ENCODE measurements at places on chromosomes 1 and 21. TPM values are rescaled to one million over a fixed set of nuclear protein-coding genes. Genes with fewer than 3 reads are reported as not detected.

GRCh38 chr1:223081181-223081994, 61.7 kb downstream of the TLR5 start:
- DNase-seq = peak; percentile 98
- H3K4me1 ChIP-seq = peaks cover 5% of the 10 kb centered on the region
- peak overlapping the region; percentile 84 for H3K27ac ChIP-seq

The GNG4 gene
- 11.6 TPM for total RNA-seq

- no peak overlapping the region for H3K4me3 ChIP-seq
- H3K27me3 ChIP-seq = peaks cover 48% of the 10 kb centered on the region
- H3K27ac ChIP-seq = no peak overlapping the region
- DNase-seq = no peak
- no peaks in the 10 kb centered on the region for H3K36me3 ChIP-seq
- H3K4me1 ChIP-seq = no peaks in the 10 kb centered on the region
Measured at GRCh38 chr1:31605908-31606427, 11.5 kb upstream of the HCRTR1 start.

DNA sequence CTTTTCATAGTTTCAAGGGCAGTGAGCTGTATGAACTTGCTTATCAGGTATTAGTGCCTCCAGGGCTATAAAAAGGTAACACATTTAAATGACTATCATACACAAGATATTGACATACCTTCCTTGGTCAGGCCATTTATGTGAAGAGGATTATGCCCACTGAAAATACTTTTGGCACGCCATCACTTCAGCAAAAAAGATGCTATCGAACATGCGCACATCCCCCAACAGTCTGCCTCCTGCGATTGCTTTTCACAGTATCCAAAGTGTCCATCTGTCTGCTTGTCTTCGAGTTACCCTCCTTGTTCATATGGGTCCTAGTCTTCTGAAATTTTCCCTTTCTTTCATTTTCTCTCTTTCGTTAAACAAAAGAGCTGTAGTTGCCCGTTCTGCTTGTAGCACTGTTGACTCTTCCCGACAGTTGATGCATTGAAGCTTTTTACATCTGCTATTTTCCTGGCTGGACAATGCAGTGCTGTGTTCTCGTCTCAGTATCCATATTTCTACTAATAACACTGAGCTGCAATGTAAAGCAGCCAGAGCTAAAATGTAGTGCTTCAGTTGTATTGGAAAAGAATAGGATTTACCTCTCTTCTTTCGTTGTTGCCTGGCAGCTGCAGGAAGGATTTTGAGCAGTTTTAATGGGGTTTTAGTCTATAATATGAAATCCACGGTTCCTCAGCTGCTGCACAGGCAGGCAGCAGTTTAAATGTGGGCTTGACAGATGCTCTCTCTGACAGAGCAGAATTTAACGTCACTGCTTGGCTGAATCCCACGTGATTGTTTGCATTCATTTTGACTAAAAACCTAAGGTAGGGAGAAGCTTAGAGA, at the start of gene B3GALT2:
TSS of gene B3GALT2 (minus strand) at position 713 of the 831 bp plus-strand sequence. CDS start 5,051 bp downstream, outside the sequence.
- H3K27ac ChIP-seq = peak within 1 kb of the TSS; percentile 30
- DNase-seq = no peak
- peak within 1 kb of the TSS; percentile 58 for H3K4me3 ChIP-seq

The ADAMTS4 gene
- total RNA-seq = not detected

- DNase-seq = no peak
- no peaks in the 10 kb centered on the region for H3K27me3 ChIP-seq
- H3K36me3 ChIP-seq = no peaks in the 10 kb centered on the region
- H3K27ac ChIP-seq = no peak overlapping the region
- H3K4me3 ChIP-seq = no peak overlapping the region
Measured at GRCh38 chr1:96340686-96341085, 380.9 kb upstream of the PTBP2 start.

- H3K4me1 ChIP-seq = no peaks in the 10 kb centered on the region
- no peak within 1 kb of the TSS for H3K27ac ChIP-seq
- H3K27me3 ChIP-seq = peaks cover 48% of the 10 kb centered on the region
- no peak for DNase-seq
- no peaks in the 10 kb centered on the region for H3K36me3 ChIP-seq
- no peak within 1 kb of the TSS for H3K4me3 ChIP-seq
Measured at GRCh38 chr1:47067097-47067594, at the start of gene CYP4Z1. CYP4Z1 (plus strand) TSS chr1:47067231; CDS start chr1:47067491, 260 bp downstream.

The NHLH1 gene
- 1.6 TPM for total RNA-seq

GRCh38 chr1:113534875-113535274, 144.6 kb downstream of the MAGI3 start:
- no peaks in the 10 kb centered on the region for H3K36me3 ChIP-seq
- DNase-seq = no peak
- H3K4me3 ChIP-seq = no peak overlapping the region
- H3K27ac ChIP-seq = no peak overlapping the region

The RXFP4 gene
- not detected for total RNA-seq

The KLF17 gene
- total RNA-seq = not detected

The CFAP107 gene
- not detected for total RNA-seq

DNA sequence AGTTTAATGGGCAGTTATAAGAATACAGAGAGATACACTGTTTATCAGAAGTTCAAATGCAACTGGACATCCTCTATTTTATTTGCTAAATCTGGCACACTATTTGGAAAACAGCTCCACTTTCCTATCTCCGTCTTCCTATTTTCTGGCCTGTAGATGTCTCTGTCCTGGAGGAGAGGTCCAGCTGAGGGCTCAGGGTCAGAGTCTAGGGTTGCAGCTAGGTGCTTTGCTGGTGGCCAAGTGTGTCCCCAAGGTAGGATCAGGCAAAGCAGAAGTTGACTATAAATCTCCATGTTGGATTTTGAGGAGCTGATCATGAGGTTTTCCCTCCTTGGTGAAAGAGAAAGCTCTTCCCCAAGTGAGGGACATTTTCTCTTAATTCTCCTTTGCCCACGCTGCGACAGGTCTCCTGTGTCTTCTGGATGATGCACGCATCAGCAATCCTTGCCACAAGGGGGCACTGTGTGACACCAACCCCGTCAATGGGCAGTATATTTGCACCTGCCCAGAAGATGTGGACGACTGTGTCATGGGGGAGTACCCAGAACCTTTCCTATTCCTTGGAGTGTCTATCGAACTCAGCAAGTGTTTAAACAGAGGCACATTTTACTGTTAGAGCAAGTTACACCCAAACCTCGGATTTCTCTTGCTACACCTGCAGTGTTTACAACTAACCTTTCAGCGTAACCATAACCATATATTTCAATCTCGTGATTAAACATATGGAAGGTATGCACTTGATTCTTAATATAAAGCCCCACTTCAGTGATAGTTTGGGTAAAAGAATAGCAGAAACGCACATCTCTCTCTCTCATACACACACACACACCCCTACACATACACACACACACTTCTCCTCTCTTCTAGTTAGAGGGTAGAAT, 10.2 kb downstream of the ADAM30 start:
- H3K27ac ChIP-seq = no peak overlapping the region
- H3K27me3 ChIP-seq = no peaks in the 10 kb centered on the region
- H3K36me3 ChIP-seq = no peaks in the 10 kb centered on the region
- H3K4me1 ChIP-seq = no peaks in the 10 kb centered on the region

The ATP1A1 gene
- total RNA-seq = 457 TPM

- H3K4me1 ChIP-seq = no peaks in the 10 kb centered on the region
- no peaks in the 10 kb centered on the region for H3K27me3 ChIP-seq
- no peak overlapping the region for H3K4me3 ChIP-seq
- no peak for DNase-seq
- H3K36me3 ChIP-seq = no peaks in the 10 kb centered on the region
- H3K27ac ChIP-seq = no peak overlapping the region
Measured at GRCh38 chr1:178664278-178664677, 60.8 kb upstream of the RALGPS2 start.

DNA sequence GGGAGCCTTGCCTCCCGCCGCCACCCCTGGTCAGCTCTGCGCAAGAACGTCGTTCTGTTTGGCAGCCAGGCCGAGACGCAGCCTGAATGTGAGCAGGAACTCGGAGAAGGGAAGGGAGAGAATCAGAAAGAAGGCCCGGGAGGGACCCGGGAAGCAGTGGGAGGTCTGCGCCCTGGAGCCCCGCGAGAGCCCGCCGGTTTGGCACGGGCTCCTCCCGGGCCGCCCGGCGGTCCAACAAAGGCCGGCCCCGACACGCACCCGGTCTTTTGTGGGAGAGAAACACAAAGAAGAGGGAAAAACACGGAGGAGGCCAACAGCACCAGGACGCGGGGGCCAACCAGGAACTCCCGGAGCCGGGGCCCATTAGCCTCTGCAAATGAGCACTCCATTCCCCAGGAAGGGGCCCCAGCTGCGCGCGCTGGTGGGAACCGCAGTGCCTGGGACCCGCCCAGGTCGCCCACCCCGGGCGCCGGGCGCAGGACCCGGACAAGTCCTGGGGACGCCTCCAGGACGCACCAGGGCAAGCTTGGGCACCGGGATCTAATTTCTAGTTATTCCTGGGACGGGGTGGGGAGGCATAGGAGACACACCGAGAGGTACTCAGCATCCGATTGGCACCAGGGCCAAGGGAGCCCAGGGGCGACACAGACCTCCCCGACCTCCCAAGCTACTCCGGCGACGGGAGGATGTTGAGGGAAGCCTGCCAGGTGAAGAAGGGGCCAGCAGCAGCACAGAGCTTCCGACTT, 2.7 kb upstream of the OLIG2 start:
- H3K27ac ChIP-seq = no peak overlapping the region
- no peaks in the 10 kb centered on the region for H3K36me3 ChIP-seq
- H3K4me3 ChIP-seq = peak overlapping the region; percentile 45
- H3K4me1 ChIP-seq = no peaks in the 10 kb centered on the region
- H3K27me3 ChIP-seq = peaks cover 84% of the 10 kb centered on the region

The LCE1E gene
- total RNA-seq = not detected

The HMCN1 gene
- 0.02 TPM for total RNA-seq

DNA sequence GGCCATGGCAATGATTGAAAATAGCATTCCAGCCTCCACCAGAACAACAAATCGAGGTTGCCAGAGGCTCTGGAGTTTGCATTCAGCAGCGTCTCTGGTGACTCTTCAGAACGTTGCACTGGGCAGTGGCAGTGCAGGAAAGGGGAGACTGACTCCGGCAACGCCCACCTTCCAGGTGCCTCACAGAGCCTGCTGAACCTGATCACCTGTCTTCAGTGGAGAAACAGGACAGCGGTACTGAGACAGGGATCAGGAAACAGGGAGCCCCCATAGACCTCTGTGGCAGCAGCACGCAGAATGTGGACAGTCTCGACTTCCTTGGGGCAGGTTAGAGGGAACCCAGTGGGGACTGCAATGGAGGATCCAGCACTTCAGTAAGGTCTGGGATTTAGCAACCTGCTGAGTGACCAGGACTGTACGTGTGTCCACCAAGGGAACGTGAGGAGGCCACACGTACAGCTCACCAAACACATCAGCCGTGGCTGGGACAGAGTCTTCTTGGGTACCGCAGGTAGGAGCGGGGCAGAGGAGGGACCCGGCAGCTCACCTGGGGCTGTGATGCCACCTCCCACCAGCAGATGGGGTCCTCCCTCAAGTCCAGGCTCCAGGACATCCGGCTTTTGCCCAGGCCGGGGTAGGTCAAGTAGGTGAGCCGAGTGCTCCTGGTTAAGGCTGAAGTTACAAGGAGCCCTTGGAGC, 128.6 kb downstream of the PRDM2 start:
- H3K4me1 ChIP-seq = no peaks in the 10 kb centered on the region
- H3K4me3 ChIP-seq = no peak overlapping the region
- H3K27ac ChIP-seq = no peak overlapping the region
- peaks cover 4% of the 10 kb centered on the region for H3K36me3 ChIP-seq
- H3K27me3 ChIP-seq = no peaks in the 10 kb centered on the region
- peak; percentile 24 for DNase-seq

DNA sequence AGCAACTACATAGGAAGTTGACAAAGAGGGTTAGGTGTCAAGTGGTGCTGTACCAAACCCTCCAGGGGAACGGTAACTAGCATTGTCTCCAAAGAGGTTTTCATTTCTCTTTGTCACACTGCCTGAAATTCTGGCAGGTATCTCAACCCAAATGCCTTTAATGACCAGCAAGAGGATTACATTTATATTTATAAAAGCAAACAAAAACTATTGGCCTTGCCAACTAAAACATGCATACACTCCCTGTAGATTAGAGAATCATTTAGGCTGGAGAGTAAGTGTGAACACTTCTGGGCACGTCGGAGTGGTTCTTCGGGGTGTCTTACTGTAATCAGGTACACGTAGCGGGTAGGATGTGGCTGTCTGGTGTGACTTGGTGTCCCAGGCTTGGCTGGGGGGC, 84.9 kb downstream of the VPS26C start:
- DNase-seq = no peak
- no peak overlapping the region for H3K27ac ChIP-seq
- H3K4me3 ChIP-seq = no peak overlapping the region
- H3K36me3 ChIP-seq = peaks cover 12% of the 10 kb centered on the region
- H3K4me1 ChIP-seq = no peaks in the 10 kb centered on the region
- H3K27me3 ChIP-seq = no peaks in the 10 kb centered on the region

DNA sequence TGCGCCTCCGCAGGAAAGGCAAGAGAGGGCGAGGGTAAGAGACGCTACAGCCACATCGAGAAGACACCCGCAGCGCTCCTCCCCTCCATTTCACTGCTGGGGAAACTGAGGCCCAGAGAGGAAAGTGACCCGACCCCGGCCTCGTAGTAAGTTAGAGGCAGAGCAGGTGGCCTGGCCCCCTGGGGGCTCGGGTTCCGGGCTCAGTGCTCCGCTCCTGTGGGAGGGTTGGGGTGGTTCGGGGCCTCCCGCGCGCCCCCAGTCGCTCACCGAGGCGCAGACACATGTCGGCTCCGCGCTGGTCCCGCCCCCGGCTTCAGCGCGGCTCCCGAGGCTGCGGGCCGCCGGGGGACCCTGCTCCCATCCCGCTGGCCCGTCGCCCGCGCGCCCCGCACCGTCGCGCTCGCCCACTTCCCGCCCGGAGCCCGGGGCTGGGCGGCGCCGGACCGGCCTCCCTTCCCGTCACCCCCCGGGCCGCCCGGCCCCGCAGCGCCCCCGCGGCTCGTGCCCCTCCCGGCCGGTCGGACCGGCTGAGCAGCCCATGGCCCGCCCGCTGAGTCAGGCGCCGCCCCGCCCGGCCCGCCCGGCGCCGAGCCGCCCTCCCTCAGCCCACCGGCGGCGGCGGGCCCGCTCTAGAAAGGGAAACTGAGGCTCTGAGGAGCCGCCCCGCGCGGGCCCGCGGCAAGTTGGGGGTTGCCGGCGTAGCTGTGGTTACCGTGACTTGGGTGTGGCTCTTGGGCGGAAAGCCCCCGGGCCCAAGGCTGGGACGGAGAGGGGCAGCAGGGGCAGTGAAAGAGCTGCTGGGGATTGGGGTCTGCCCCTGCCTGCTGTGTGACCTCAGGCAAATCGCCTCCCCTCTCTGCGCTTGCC, at the start of gene TMEM54:
TSS of gene TMEM54 (minus strand) at position 434 of the 867 bp plus-strand sequence. CDS start at position 283, 151 bp downstream.
- H3K36me3 ChIP-seq = peaks cover 26% of the 10 kb centered on the region
- DNase-seq = peak; percentile 87
- peaks cover 17% of the 10 kb centered on the region for H3K4me1 ChIP-seq
- H3K27ac ChIP-seq = peak within 1 kb of the TSS; percentile 79

Data from Calu3 (cell line).